ENCODE measurements at places on chromosomes 5 and 9.

DNA sequence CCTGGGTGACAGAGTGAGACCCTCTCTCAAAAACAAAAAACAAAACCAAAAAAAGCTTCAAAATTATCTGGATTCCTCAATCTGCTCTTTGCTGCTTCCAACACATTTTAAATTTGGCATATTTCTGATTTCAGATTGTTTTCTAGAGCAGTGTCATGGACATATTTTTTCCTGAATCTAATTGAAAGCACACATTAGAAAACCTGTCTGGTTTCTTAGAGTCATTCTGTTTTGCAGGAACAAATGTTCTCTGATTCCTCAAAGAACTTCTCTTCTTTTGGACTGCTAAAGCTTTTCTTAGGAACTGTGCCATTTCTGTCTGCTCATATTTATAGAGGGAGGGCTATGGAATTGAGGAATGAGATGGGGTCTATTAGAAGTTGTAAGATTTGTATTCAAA lies 81.6 kb downstream of the RAI14 start:
- no peak for DNase-seq

DNA sequence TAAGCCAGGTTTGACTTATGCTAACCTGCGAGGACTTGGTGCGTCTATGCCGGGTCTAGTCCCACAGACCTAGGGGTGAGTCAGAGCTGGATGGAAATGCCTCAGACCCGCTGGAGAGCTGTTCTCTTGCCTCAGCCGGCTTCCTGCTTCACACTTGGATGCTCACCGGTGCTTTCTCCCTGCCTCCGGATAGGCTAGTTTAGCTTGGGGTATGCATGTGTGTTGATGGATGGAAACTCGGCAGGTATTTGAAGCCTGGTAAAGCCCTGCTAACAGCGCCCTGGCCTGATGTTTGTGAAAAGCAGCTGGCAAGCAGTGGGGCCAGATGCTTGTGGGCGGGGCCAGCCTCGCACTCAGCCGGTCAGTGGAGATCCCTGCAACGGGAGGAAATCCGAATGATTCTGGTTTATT lies 29.3 kb downstream of the PRRC2B start:
- DNase-seq, result peak; percentile 77

GRCh38 chr5:140340605-140341121 lies 5.7 kb downstream of the HBEGF start:
- no peak for DNase-seq

DNA sequence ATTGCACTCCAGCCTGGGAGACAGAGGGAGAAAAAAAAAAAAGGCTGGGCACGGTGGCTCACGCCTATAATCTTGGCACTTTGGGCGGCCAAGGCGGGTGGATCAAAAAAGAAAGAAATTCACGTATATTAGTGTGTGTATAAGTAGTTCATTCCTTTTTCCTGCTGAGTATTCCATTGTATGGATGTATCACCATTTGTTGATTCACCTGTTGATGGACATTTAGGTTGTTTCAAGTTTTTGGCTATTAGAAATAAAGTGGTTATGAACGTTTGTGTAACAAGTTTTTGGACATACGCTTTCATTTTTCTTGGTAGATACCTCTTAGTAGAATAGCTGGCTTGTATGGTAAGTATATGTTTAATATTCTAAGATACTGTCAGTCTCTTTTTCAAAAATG lies 28.5 kb downstream of the ZNF131 start:
- DNase-seq, result no peak

DNA sequence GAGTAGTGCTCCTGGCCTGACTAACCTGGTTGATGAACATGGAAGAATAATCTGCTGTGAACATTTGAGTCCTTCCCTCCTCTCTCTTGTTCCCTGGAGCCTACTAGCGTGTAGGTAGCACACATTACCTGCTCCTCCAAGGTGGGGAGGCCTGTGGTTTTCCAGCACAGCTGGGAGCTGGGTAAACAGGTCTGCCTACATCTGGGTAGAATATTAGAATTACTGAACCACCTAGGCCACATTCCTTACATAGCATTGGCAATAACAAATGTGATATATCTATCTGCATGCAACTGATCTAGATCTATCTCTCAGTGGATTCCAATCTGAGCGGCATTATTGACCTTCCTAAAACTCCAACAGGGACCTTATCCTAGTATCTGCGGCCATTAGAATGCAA lies 151.0 kb upstream of the ZNF366 start:
- DNase-seq, result no peak

DNA sequence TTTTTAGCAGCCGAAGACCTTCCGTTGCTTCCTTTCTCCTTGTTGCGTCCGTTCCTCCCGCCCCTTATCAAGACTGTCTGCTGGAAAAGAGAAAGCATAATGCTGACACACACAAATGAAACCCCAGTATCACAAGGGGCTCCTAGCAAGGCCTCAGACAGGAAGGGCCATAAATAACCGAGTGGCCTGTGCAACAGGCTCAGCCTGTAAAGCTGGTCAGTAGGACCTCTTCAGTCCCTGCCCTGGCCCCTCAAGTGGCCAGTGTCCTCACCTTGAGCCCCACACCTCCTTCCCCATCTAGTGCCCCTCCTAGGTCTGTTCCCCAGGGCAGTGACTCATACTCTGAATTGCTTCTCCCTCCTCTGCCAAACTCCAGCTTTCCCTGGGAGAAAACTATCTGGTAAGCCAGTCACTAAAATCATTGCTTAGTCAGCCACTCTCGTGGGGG lies 174.6 kb upstream of the IL12B start:
- DNase-seq, result no peak

DNA sequence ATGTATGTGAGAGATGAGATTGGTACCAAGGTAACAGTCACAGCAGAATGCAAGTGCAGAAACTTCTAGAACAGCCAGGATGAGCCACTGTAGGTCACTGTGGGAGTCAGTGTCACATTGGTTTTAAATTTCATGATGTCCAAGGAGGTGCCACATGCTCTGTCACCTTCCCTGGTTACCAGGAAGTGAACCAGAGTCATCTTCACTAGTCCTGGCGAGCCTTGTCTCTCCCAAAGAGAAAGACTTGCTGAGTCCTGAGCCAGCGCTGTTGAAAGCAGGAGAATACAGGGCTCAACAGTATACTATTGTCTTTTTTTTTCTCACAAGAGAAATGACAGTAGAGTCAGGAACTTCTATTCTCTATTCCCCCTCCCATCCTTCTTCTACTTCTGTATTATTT lies 615.5 kb downstream of the RAB3C start:
- no peak for DNase-seq

GRCh38 chr5:154786414-154786813 lies 31.2 kb downstream of the LARP1 start:
- DNase-seq, result no peak

DNA sequence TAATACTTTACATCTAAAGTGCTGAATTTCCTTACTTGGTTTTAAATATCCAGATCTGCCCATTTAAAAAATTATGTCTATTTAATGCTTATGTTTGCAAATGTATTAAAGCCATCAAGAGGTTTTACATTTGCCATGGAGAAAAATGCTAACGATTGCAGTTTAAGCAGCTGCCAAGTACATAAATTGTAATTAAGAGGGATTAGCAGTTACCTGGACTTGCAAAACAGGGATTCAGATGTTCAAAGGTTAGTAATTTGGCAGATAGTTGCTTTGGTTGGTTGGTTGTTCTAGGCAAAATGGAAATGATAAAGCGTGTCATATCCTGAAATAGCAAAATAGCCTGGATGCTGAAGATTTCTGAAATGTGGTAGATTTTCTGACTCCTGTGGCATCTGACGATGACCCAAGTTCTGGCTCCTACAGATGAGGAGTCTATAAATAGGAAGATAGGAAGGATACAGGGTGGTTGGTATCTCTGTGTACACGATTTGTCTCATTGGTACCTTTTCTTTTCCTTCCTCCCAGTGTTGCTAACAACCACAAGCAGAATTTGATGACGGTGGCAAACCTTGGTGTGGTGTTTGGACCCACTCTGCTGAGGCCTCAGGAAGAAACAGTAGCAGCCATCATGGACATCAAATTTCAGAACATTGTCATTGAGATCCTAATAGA lies 282.9 kb downstream of the NR3C1 start:
- no peak for DNase-seq

GRCh38 chr5:61273279-61273975 lies 58.6 kb upstream of the ZSWIM6 start:
- no peak for DNase-seq

GRCh38 chr5:6827526-6828219 lies 114.4 kb downstream of the TENT4A start:
- DNase-seq, result no peak

DNA sequence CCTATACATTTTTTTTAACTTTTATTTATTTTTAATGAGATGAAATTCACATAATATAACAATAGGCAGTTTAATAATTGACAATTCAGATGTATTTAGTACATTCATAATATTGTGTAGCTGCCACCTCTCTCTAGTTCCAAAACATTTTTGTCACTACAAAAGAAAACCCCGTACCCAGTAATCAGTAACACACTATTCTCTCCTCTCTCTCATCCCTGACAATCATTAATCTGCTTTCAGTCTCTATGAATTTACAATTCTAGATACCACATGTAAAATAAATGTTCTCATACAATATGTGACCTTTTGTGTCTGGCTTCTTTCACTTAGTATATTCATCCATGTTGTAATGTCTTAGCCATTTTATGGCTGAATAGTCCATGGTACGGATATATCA lies 244.8 kb upstream of the DMRT1 start:
- DNase-seq, result no peak

GRCh38 chr5:9782826-9783560 lies 152.8 kb upstream of the TAS2R1 start:
- no peak for DNase-seq

DNA sequence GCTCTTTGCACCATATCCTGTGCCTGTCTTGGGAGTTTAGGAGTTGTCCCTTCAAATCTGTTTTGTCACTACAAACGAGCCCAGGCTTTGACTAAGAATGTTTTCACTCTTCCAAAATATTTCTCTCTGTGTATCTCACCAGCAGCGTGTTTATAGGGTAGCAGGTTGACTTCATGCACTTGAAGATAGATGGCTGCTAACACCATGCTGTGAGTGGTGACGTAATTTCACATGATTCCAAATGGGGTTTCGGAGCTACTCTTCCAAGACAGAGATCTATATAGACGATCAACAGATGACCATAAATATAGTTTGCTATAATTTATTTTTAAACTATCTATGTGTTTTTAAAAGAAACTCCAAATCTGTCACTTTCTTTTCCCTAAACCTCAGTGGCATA lies 30.6 kb downstream of the RORB start:
- DNase-seq, result no peak

DNA sequence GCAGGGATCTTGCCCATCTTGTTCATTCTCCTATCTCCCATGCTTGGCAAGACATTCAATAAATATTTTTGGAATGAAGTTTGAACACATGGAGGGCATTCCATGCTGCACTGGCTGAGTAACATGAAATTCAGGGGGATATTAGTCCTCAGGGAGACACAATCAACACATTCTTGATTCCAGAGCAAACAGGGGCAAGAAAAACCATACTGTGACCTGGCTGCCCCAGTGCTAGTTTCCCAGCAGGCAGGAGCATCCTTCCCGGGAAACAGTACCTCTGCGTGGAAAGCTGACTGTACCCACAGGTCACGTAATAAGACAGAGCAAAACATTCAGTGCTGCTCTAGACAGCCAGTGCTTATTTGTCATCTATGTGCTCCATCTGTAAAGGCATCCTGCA lies 66.3 kb upstream of the SPOCK1 start:
- no peak for DNase-seq

DNA sequence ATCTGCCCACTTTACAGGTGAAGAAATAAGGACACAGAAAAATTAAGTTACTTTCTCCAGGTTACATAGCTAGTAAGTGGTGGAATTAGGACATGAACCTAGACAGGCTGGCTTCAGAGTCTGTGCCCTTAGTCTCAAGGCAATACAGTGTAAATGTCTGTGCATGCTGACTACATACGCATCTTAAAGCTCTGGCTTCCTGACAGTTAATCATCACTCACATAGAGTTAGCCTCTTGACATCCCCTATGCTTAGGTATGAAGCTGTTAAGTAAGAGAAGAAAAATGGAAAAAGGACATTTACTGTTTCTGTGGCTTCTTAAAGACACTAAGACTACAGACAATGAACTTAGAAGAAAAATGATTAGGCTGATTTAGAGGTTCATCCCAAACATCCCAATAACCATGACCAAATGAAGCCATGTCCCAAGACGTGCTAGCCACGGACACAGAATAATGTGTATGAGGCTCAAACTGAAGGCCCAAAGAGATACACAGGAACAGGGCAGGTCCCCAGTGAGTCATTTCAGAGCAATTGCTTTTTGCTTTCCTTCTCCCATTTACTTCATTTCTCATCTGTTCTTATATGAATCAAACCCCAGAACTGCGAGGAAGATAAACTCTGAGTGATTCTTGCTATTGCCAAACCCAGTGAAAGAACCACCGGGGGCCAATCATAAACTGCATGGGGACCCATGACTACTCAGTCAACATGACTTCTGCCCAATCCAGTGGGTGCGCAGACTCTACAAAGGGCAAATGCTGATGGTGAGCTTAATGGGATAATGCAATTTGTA lies 100.0 kb upstream of the IFNK start:
- DNase-seq, result no peak

DNA sequence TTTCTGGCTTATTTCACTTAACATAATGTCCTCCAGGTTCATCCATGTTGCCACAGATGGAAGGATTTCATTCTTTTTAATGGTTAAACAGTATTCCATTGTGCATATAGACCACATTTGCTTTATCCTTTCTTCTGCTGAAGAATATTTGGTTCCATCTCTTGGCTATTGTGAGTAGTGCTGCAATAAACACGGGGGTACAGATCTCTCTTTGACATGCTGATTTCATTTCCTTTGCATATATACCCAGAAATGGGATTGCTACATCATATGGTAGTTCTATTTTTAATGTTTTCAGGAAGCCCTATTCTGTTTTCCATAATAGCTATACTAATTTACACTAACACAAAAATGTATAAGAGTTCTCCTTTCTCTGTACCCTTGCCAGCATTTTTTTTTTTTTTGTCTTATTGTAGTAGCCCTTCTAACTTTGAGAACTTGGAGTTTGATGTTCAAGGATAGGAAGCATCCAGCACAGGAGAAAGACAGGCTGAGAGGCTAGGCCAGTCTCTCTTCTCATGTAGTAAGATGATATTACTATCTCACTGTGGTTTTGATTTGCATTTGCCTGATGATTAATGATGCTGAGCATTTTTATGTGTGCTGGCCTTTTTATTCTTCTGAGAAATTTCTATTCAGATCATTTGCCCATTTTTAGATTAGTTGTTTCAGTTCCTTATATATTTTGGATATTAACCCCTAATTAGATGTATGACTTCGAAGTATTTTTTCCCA lies 592.2 kb upstream of the ZNF608 start:
- no peak for DNase-seq

- no peak for DNase-seq
Observed at GRCh38 chr9:19870988-19871387, 82.2 kb upstream of the SLC24A2 start.

- DNase-seq, result no peak
Observed at GRCh38 chr5:73853091-73853490, 227.1 kb downstream of the ARHGEF28 start.

- DNase-seq, result no peak
Observed at GRCh38 chr5:2732850-2733249, 18.6 kb downstream of the IRX2 start.

DNA sequence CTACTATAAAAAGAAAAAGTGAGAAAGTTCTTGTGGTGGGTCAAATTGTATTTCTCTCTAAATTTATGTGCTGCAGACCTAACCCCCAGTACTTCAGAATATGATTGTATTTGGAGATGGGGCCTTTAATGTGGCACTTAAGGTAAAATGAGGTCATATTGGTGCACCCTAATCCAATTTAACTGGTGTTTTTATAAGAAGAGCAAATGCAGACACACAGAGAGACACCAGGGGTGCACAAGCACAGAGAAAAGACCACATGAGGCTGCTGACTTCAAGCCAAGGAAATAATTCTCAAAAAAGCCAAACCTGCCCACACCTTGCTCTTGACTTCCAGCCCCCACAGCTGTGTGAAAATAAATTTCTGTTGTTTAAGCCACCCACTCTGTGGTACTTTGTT lies 80.2 kb upstream of the HTR4 start:
- DNase-seq, result no peak
